Nucleus accumbens (tissue), 56 donors: ENCODE measurements at places on chromosomes 4 and X.
A peak's percentile ranks its signal among the peaks of the same experiment; 100 is the strongest.

DNA sequence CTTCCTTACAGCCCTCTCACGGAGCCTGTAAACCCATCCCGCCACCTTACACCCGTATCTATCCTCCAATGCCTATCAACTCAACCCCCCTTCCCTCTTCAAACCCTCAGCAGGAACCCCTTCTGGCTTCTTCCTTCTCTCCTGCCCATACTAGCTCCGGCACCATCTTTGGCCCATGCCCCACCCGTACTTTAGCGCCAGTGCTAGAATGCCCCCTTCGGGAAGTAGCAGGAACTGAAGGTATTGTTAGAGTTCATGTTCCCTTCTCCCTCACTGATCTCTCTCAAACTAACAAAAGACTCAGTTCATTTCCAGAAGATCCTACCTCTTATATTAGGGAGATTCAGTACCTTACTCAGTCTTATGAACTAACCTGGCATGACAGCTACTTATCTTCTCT, 2.7 kb upstream of the UGT2B15 start:
- no peak for DNase-seq

DNA sequence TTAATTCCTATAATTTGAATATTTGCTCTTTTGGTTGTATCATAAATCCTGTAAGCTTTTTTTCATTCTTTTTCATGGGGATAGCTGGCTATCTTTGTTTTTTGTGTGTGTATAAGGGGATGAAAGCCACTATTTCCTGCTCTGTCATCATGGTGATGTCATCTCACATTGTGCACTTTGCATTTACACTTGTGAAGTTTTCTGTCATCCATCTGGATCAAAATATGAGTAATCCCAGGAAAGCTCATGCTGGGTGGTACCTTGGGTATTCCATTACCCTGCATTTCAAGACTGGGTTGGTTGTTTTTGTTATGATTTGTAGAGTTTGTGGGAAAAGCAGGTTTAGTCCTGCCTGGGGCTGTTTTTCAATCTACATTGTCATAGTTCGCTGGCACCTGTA, 367.3 kb downstream of the CHIC1 start:
- no peak for DNase-seq

DNA sequence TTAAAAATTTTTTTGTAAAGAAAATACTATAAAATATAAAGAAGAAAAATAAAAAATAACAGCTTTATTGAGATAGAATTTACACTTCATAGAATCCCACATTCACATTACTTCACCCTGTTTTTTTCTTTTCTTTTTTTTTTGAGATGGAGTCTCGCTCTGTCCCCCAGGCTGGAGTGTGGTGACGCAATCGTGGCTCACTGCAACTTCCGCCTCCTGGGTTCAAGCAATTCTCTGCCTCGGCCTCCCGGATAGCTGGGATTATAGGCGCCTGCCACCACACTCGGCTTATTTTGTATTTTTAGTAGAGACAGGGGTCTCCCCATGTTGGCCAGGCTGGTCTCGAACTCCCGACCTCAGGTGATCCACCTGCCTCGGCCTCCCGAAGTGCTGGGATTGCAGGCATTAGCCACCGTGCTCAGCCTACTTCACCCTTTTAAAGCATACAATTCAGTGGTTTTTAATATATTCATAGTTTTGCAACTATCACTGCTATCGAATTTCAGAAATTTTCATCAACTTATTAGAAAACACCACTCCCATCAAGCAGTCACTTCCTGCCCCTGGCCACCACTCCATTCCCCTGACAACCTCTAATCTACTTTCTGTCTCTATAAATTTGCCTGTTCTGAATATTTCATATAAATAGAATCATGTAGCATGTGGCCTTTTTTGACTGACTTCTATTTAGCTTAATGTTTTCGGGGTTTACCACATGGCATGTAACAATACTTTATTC, 48.7 kb downstream of the TMEM131L start:
- no peak for DNase-seq

- no peak for DNase-seq
Measured at GRCh38 chr4:164177753-164178152, 576.2 kb upstream of the SMIM31 start.

- DNase-seq = no peak
Measured at GRCh38 chrX:48694776-48695533, 1.6 kb upstream of the SUV39H1 start.

- DNase-seq = no peak
Measured at GRCh38 chr4:2222838-2223237, 19.1 kb downstream of the HAUS3 start.

GRCh38 chr4:94436512-94436911, 15.2 kb upstream of the PDLIM5 start:
- no peak for DNase-seq

DNA sequence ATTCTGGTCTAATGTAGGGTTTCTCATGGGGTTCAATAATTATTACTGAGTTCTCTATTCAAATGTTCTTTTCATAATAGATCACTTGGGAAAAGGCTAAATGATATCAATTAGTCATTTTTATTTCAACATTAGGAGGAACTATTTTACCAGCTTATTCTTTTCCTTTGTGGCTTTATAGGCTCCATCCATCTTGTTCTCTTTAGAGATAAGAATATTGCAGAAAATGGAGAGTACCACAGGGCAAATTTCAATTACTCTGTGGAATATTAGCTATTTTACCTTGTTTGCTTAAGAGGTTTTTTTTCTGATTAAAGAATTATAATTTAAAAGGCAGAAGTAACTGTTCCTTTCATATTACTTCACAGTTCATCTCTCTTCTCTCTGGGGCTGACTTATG, 55.8 kb downstream of the MAP9 start:
- no peak for DNase-seq

GRCh38 chrX:108516184-108516583, 76.5 kb downstream of the COL4A5 start:
- DNase-seq = no peak

DNA sequence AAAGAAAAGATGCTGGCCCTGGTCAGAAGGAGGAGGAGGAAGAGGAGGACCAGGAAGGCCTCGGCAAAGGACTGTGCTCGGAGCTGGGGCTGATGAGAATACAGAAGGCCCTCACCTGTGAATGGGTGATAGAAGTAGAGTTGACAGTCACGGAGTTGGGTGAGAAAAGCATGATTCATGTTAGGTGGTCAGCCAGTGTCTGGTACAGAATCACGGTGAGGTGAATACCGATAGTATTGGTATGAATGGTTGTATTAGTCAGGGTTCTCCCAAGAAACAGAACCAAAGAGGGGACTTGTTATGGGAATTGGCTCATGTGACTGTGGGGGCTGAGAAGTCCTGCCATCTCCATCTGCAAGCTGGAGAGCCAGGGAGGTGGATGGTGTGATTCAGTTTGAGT, 32.5 kb upstream of the FAM156A start:
- DNase-seq = no peak

GRCh38 chr4:127967141-127967775, 2.1 kb downstream of the ABHD18 start:
- no peak for DNase-seq

DNA sequence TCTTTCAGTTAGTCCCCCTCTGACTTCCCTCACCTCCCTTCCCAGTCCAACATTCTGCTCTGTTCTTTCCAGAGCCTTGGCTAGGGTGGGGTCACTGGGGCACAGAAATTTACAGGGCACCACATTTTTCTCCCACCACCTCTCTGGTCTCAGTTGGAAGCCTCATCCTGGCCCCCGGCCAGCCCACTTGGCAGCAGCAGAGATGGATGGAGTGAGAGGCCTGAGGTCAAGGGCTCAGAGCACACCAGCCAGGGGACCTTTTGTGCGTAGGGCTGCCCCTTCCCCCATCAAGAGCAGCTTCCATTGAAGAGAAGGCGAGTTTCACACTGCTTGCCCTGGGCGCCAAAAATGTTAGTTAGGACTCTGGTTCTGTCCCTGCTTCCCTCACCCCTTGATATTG, 230.9 kb downstream of the SOX3 start:
- no peak for DNase-seq

DNA sequence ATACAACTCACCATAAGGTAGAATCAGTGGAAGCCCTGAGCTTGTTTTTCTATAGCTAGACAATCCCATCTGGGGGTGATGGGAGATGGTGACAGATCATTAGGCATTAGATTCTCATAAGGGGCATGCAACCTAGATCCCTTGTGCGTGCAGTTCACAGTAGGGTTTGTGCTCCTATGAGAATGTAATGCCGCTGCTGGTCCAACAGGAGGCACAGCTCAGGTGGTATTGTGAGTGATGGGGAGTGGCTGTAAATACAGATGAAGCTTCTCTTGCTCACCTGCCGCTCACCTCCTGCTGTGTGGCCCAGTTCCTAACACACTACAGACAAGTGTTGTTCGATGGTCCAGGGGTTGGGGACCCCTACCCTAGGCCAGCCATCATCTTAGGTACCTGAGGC, 5.9 kb upstream of the GATB start:
- DNase-seq = no peak

DNA sequence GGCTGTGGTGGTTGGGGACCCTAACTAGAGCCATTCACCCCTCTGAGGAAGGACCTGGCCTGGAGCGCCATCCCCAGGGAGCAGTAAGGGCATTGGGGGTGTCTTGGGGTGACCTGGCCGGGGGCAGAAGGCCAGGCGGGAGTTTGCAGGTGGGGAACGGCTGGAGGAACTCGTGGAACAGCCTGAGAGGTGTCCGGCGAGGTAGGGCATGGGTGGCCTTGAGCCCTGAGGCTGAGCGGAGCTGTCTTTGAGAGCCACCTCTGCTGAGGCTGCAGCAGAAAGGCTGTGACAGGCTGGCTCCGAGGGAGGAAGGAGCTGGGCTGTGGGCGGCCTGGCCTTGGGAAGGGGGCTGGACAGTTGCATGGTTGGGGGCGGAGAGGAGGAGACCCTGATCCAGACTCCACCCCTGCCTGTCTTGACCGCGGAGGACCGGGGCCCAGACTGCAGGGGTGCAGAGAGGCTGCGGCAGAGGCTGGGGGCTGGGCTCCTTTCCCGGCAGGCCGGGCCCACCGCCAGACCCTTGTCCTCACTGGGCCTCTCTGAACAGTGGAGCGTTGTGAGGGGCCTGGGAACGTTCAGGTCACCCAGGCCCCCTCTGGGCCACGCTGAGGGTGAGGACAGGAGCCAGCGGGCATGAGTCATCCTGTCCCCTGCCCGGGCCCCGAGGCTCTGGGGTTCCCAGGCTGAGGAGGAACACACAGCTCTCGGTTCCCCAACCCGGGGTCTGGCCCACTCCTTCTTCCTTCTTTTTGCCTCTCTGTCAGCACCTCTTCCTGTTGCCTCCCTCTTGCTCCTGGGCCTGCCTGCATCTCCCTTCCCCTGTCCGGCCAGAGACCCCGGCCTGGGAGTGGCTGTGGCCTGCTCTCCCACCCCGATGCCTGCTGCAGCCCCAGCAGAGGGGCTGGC, 8.1 kb downstream of the SH3BP2 start:
- DNase-seq = peak; percentile 42

GRCh38 chrX:1205681-1206611, 6.5 kb downstream of the CRLF2 start:
- DNase-seq = no peak

DNA sequence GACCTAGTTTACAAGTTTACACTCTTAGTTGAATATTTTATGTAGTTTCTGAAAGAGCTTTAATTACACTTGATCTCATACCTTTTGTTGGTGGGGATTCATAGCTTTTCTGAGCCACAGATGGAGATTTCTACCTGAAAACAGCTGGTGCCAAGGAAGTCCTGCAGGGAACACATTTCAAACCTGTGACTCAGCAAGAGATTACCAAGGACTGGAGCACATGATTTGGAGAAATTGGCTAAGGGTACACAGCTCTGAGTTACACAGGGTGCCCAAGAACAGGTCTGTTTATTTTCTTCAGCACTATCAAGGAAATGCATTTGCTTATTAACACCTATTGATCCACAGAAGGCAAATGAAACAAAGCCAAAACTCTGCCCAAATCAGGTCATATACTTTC, 691.5 kb downstream of the KCTD8 start:
- DNase-seq = no peak

GRCh38 chr4:121648516-121648915, 48.3 kb downstream of the ANXA5 start:
- DNase-seq = no peak

GRCh38 chr4:26325191-26325590, 4.4 kb downstream of the RBPJ start:
- no peak for DNase-seq

GRCh38 chr4:82138374-82138773, 235.4 kb downstream of the HNRNPD start:
- DNase-seq = no peak

GRCh38 chr4:16082426-16083240, 1.2 kb downstream of the PROM1 start:
- no peak for DNase-seq

GRCh38 chr4:123599920-123600810, 203.6 kb downstream of the SPRY1 start:
- no peak for DNase-seq

GRCh38 chrX:136065044-136065671, 79.9 kb downstream of the SLC9A6 start:
- DNase-seq = no peak

GRCh38 chr4:127667772-127668171, 35.0 kb downstream of the INTU start:
- no peak for DNase-seq

- DNase-seq = no peak
Measured at GRCh38 chr4:80225595-80225994, 28.3 kb downstream of the PRDM8 start.

DNA sequence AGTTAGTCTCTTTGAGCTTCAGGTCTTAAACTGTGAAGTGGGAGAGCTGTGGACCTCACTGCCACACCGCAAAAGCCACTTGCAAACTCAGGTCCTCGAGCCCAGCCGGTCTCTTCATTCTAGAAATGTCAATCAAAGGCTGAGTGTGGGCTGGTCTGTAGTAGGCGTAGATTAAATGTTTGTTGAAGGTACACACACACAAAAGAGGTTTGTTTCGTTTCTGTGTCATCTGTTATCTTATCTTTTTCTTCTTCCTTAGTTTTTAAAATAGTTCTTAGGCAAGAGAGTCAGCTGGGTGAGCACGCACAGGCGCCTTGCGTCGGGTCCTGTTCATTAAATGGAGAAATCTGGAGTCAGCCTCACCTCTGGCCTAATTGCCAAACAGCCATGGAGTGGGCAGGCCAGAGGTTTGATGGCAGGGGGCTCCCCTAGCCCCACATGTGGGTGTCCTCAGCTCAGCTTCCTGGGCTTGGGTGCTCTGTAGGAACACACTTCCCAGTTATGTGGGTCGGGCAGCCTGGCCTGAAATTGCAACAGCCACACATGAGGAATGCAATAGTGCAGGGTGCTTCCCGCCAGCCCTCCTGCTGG, 836 bp upstream of the PSAPL1 start:
- no peak for DNase-seq

DNA sequence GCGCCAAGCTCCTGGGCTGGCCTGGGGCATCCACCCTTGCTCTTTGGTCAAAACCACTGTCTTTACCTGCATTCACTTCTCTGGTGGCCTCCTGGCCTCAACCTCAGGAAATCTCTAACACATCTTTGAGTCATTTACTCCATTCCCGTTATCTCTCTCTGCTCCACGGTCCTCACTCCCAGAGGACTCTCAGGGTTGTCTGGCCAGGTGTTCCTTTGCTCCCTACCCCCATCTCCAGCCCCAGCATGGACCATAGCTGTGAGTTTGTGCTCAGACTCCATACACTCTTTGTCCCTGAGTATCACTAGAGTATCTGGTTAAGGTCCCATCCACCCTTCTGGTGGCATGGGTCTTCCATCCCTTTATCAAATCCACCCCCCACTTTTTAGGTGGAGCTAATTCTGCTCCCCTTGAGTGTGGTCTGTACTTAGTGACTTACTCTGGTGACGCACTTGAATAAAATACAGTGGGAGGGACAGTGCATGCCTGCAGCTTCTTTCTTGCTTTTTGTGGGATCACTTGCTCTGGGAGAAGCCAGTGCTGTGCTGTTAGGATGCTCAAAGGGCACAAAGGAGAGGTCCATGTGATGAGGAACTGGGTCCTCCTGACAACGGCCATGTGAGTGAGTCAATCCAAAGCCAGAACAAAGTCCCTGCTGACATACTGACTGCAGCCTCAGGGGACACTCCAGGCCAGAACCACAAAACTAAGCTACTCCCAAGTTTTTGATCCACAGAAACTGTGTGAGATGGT, 44.3 kb downstream of the IGFBP7 start:
- no peak for DNase-seq
